Activated CD4-positive, alpha-beta memory T cell treated with anti-CD3 and anti-CD28 coated beads, Interleukin-2, amount 10 ng/mL, durations not matched to agents 7 days and 5 days (primary cell): ENCODE measurements at places on chromosomes 5 and 9. TPM values are rescaled to one million over a fixed set of nuclear protein-coding genes. Genes with fewer than 3 reads are reported as not detected.
A peak's percentile ranks its signal among the peaks of the same experiment; 100 is the strongest.

GRCh38 chr5:123671711-123672456, 159.9 kb downstream of the CSNK1G3 start:
- no peaks in the 10 kb centered on the region for H3K36me3 ChIP-seq
- H3K4me1 ChIP-seq = no peaks in the 10 kb centered on the region
- DNase-seq = no peak
- no peaks in the 10 kb centered on the region for H3K27me3 ChIP-seq
- H3K27ac ChIP-seq = no peak overlapping the region
- H3K4me3 ChIP-seq = no peak overlapping the region

DNA sequence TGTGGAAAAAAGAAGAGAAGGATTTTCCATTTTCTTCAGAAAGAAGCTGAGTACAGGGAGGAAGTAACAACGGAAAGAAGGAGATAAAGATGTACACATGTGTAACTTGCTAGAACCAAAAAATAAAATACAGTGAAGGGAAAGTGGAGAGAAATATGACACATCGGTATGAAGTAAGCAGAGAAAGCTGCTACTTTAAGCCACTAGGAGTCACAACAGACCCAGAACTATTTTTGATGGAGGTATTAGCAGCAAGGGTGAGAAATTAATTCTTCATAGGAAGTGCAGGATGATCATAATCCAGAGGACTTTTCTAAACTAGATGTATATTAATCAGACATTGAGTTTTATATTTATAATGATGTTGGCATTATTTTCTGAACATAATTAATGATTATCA, 88.5 kb downstream of the FAM174A start:
- H3K4me1 ChIP-seq = no peaks in the 10 kb centered on the region
- no peaks in the 10 kb centered on the region for H3K27me3 ChIP-seq
- DNase-seq = no peak
- H3K36me3 ChIP-seq = no peaks in the 10 kb centered on the region

DNA sequence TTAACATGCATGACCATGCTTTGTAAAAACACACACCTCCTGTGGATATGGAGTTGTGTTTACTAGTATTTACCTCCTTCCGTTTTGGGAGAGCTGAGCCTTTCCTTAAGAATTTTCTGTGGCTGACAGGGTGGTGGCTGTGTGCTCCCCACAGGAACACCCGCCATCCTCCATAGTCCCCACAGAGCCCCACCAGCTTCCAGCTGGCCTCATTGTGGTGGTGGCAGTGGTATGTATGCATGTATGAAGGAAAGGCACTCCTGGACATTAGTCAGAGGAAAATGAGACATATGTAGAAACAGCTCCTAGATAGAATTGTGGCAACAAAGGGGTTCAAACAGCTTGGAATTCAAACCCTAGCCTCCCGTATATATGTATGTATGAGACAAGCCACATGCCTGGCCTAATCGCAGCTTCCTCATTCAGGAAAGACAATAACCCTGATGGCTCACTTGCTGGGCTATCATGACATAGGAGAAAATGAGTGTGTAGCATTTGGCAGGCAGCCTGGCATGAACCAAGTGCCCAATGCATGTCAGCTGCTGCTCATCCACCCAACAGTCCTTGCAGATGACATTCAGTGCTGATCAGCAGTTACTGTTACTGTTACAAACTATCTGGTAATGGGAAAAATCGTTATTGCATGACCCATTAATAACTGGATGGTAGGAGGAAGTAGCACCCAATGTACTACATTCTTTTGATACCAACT, 459.7 kb downstream of the EBF1 start:
- H3K27ac ChIP-seq = no peak overlapping the region
- H3K36me3 ChIP-seq = no peaks in the 10 kb centered on the region
- no peak for DNase-seq
- no peak overlapping the region for H3K4me3 ChIP-seq
- H3K4me1 ChIP-seq = no peaks in the 10 kb centered on the region
- no peaks in the 10 kb centered on the region for H3K27me3 ChIP-seq

DNA sequence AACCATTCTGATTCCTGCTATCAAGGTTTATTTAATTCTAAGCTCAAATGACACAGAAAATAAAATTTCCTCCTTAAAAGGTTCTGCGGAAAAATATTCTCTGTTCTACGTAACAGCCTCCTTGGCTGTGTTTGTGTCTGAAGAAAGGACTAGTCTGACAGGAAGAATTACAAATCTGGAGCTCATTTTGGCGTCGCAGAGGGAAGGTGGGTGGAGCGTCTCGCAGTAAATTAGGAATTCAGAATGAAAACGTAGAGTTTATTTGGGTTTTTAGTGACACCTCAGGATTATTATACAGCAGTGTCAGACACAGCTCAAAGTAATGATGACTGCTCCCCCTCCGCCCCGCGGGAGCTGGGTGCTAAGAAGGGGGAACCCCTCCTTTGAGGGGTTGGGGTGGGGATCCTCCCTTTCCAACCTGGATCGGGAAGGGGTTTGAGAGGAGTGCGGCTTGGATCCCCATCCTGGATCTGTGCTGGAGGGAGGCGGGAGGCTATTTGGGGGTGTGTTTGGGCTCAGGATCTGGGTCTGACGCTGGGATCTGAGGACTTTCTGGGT, 933 bp upstream of the TGFBR1 start:
- H3K36me3 ChIP-seq = peaks cover 41% of the 10 kb centered on the region
- no peak for DNase-seq
- H3K27ac ChIP-seq = peak overlapping the region; percentile 93
- H3K4me1 ChIP-seq = peaks cover 73% of the 10 kb centered on the region
- no peaks in the 10 kb centered on the region for H3K27me3 ChIP-seq

DNA sequence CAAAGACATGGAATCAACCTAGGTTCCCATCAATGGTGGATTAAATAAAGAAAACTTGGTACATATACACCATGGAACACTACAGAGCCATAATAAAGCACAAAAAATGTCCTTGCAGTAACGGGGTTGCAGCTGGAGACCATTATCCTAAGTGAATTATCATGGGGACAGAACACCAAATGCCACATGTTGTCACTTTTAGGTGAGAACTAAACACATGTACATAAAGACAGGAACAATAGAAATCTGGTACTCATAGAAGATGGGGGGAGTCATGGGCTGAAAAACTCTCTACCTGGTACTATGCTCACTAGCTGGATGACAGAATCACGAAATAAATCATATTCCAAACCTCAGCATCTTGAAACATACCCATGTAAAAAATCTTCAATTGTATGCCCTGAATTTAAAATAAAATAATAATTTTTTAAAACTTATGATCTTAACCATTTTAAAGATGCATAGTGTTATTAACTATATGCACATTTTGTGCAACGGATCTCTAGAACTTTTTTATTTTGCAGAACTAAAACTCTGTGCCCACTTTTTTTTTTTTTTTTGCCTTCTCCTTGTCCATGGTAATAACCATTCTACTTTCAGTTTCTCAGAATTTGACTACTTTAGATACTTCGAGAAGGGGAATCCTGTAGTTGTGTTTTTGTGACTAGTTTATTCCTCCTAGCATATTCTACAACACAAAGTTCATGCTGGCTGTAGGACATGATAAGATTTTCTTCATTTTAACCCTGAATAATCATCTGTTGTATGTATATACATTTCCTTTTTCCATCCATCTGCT, 1081.6 kb upstream of the ACO1 start:
- H3K27ac ChIP-seq = no peak overlapping the region
- H3K36me3 ChIP-seq = no peaks in the 10 kb centered on the region
- peaks cover 13% of the 10 kb centered on the region for H3K4me1 ChIP-seq
- no peaks in the 10 kb centered on the region for H3K27me3 ChIP-seq
- no peak for DNase-seq

GRCh38 chr9:7570107-7570720, 229.4 kb downstream of the DMAC1 start:
- no peak overlapping the region for H3K4me3 ChIP-seq
- no peak overlapping the region for H3K27ac ChIP-seq
- H3K36me3 ChIP-seq = no peaks in the 10 kb centered on the region
- peak; percentile 68 for DNase-seq

- H3K36me3 ChIP-seq = peaks cover 2% of the 10 kb centered on the region
- H3K4me3 ChIP-seq = no peak overlapping the region
- H3K4me1 ChIP-seq = no peaks in the 10 kb centered on the region
These were observed 15.5 kb downstream of the ACER2 start for GRCh38 chr9:19424176-19424779.

- H3K4me3 ChIP-seq = no peak overlapping the region
- H3K27ac ChIP-seq = no peak overlapping the region
- peaks cover 3% of the 10 kb centered on the region for H3K36me3 ChIP-seq
- H3K4me1 ChIP-seq = no peaks in the 10 kb centered on the region
These were observed 114.3 kb downstream of the DEPDC1B start for GRCh38 chr5:60585618-60586017.

- no peak for DNase-seq
- no peaks in the 10 kb centered on the region for H3K4me1 ChIP-seq
- H3K4me3 ChIP-seq = no peak overlapping the region
- no peaks in the 10 kb centered on the region for H3K36me3 ChIP-seq
- peaks cover 26% of the 10 kb centered on the region for H3K27me3 ChIP-seq
These were observed 5.6 kb downstream of the DAB2IP start for GRCh38 chr9:121656941-121657470.

DNA sequence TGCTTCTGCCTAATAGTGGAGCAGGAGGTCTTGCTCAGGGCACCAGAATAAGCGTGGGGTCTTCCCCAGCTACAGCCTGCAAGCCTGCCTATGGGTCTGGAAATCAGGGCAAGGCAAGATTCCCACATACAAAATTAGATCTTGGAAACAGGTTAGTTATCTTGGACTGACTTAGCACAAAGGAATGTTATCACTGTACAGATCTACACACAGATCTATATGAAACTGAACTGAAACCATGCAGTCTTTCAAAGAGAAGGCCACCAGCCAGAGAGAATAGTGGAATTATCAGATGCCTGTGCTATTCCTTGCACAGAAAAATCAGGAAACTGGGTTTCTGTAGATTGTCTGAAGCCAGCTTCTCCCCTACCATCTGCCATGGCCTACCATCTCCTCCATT, 585.7 kb downstream of the ACTL7B start:
- no peaks in the 10 kb centered on the region for H3K27me3 ChIP-seq
- no peaks in the 10 kb centered on the region for H3K36me3 ChIP-seq
- H3K27ac ChIP-seq = no peak overlapping the region
- DNase-seq = no peak
- no peaks in the 10 kb centered on the region for H3K4me1 ChIP-seq

DNA sequence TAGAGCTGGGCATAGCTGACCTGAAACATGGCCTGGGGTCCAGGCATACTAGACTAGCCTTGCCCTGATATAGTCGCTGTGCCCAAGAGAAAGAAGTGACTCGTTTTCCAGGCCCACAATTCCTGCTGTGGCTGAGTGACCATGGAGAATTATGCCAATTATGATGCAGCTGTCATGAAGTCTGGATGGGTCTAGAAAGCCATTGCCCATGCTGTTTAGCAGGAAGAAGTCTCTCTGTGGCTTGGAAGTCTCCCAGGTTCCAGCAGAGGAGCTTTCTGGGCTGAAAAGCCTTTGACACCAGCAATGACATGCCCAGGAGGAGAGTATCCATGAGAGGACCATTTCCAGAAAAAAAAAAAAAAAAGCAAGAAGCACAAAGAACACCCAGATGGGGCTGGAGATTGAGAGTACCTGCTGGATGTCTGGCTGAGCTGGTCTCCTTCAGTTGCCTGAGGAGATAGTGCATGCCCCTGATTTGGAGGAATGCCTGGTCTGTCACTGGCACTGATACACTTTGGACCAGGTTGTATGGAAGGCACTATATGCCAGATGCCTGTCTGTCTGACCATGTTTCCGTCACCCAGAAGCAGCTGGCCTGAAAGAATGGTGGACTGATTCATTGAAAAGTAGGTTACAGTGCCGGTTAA, 128.0 kb upstream of the EPB41L4A start:
- H3K27ac ChIP-seq = no peak overlapping the region
- H3K4me1 ChIP-seq = peaks cover 2% of the 10 kb centered on the region
- H3K36me3 ChIP-seq = no peaks in the 10 kb centered on the region
- H3K27me3 ChIP-seq = peaks cover 15% of the 10 kb centered on the region
- H3K4me3 ChIP-seq = no peak overlapping the region

DNA sequence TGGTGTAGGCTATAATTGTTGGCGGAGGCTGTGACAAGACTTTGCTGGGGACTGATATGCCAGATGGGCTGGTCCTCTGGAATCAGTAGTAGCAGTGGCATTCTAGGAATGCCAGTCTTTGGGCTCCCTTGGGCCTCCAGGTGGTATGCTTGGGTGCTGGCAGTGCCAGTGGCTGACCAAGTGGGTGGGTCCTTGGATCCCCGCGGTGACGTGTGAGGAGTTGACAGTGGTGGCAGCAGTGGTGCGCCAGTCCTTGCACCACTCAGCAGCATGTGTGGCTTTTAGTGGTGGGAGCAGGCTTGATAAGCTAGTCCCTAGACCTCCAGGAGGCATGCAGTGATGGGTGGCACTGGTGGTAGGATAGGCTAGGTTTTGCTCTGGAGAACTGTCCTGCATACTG, 63.9 kb downstream of the UNC13B start:
- H3K36me3 ChIP-seq = no peaks in the 10 kb centered on the region
- H3K27me3 ChIP-seq = no peaks in the 10 kb centered on the region
- H3K4me3 ChIP-seq = no peak overlapping the region

The PCDHGB1 gene
- total RNA-seq = 0.13 TPM

The SMIM32 gene
- total RNA-seq = not detected

The PCDH1 gene
- total RNA-seq = not detected

The RELL2 gene
- total RNA-seq = 18.8 TPM

The PCDHGB3 gene
- 0.10 TPM for total RNA-seq
